Body of pancreas (tissue), 4 donors: ENCODE measurements at places on chromosomes 2 and 18. TPM values are rescaled to one million over a fixed set of nuclear protein-coding genes. Genes with fewer than 3 reads are reported as not detected.

DNA sequence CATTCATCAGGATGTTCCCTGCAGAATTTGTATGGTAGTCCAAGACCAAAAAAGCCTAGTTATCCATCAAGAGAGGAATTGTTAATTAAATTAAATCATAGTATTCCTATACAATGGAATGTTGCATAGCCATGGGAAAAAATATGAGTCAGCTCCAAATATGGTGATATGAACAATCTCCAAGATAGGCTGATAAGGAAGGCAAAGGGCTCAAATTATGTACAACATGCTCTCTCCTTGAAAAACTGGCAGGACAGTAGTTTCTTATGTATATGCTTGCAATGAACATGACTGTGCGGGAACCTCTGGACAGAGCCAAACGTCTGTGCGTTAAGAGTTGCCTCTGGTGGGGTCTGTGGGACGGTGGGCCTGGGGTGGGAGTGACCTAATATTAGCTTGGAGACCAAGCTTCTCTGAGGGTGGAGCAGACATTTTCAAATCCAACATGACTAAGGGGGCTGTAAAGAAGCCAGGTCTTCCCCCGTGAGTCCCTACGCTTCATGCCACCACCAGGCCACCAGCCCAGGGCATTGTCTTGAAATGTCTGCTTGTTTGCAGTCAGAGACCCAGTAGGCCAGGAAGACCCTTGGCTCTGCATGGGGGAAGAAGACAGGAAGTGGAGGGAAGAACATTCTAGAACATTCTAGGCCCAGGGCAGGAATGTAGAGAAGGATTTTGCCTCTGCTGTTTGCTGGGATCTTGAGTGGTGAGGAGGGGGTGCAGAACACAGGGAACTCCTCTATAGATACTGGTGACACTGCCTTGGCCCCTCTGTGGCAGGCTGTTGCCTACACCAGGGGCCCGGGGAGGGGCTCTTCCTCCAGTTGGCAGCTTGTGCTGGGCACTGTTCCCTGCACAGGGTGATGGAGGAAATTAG is 244.0 kb upstream of the HS6ST1 start:
- DNase-seq, result no peak

DNA sequence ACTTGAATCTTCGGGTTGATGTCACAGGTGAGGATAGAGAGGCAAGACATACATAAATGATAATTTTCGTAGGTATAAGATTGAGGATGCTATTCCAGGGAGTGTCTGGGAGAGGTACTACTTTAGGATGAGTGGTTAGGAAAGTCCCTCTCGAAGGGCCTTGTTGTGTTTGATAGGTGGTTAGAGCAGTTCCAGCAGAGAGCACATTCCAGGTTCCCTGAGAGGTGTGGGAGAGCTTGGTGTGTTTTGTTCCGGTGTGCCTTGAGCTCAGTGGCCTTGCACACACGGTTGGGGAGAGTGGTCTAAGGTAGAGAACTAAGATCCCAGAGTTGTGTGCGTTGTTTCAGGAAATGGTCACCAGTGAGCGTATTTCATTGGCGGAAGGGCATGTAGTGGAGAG is 191.4 kb downstream of the ZNF407 start:
- no peak for DNase-seq

- no peak for DNase-seq
These were observed 200.4 kb downstream of the NR4A2 start for GRCh38 chr2:156132130-156132529.

GRCh38 chr2:136378712-136379595 is 261.0 kb upstream of the CXCR4 start:
- peak; percentile 56 for DNase-seq

DNA sequence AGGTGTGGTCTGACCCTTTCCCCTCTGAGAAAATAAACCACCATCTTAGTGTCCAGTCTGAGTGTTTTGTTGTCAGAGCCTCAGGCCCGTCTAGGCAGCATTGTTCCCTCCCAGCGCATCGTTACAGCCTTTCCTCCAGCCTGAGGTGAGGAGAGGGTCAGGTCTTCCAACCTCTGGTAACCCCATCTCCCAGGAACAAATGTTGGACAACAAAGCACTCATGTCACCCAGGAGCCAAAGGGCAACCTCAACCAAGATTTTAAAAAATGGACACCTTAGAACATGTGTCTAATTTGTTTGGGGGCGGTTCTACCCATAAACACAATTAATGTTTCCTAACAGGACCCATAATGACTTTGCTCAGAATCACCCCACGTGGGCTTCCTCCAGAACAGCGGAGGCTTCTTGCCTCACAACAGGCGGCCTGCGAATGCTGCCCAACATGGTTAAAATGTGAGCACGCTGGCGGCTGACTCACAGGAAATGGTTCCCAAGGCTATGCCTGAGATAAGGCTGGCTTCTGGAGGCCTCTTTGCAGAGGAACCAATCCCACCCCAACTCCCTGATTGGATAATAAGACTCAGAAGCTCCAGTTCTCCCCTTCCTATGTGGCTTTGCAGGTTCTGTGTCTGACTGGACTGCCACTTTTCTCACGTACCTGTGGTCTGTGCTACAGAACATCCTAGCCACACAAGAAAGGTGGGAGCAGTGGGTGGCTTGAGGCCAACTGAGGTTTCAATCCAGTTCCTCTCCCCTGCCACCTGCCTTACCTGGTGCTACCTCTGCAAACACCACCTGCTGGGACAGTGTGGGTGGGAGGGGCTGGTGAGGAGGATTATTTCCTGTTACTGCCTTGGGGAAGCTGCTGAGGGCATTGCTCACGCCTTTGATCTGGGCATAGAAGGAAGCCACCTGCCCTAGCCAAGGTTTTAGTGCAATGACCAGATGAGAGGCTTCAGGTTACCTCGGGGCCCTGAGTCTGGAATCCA is 108.8 kb downstream of the B3GNT2 start:
- DNase-seq, result no peak

DNA sequence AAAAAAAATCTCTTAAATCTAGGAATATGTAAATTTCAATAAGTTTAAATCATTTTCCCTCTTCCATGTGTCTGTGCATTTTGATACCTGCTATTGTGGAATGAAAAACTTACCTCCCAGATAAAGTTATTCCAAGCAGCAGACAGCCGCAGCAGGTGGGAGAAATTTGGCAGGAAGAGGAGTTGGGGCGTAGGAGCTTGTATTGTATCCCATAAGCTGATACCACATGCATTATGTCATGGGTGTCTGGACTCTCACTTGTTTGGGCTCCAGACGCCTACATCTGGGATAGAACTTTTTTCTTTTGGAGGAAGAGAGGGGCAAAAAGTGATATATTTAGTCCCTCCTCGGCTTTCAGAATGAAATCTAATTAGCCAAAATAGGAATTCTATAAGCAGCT is 59.3 kb upstream of the TCF4 start:
- no peak for DNase-seq

GRCh38 chr2:174465327-174465726 is 21.5 kb downstream of the GPR155 start:
- DNase-seq, result no peak

DNA sequence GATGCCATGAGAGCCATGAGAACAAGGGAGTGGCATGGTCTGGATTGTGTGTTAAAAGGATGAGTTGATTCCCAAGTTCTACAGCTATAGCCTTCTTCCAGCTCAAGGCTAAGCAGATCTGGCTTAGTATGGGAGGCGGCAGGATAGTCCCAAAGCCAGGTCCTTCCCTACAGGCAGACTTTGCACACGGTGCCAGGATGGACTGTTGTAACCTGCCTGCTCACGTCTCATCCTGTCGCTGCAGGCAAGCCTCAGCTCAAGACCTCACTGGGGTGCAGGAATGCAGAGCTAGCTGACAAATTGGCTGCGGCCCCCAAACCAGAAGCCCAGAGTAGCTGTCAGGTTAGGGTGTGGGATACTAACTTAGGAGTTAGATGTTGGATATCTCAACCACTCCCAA is 28.8 kb upstream of the IGFBP5 start:
- DNase-seq, result no peak

DNA sequence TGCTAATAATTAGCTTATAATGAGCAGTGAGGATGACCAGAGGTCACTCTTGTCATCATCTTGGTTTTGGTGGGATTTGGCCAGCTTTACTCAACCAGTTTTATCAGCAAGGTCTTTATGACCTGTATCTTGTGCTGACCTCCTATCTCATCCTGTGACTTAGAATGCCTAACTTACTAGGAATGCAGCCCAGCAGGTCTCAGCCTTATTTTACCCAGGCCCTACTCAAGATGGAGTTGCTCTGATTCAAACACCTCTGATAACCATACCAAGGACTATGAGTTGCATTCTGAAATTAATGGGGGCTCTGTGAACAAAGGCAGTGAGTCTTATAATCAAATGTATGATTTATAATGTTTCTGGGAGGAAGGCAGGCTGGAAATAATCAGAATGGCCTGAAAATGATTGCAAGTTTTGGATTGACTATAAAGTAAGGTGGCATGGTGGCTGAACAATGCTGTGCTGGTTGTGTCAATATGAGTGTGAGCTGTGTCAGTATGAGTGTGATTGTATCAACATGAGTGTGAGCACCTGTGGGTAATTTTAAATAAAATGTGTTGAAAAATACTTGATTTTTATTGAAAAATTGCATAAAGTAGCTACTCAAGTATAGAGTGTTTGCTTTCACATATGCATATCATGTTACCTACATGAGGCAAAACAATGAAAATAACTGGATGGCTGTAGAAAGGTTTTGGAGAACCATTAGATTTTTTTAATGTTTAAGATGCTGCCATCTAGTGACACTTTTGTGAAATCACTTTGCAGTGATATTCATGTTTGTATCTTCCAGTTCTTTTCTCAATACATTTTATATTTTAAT is 103.0 kb downstream of the KYNU start:
- no peak for DNase-seq

- no peak for DNase-seq
These were observed 243.5 kb downstream of the STK39 start for GRCh38 chr2:168003876-168004275.

DNA sequence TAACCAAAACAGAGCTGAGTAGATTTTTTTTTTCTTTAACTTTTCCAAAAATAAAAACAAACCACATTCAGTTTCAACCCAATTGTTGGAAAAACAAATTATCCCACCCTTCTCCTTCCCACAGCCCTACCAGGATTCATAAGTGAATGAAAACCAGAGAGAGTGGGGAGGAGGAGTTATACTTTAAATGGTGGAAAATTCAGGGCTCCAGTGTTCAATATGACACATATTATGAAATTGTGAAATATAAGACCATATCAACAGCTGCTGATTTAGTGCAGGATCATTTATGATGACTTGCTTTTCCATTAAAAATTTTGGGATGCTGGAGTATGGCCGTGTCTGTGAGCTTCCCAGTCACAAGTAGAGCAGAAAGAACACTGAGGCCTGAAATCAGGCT is 26.7 kb downstream of the COLEC12 start:
- no peak for DNase-seq

DNA sequence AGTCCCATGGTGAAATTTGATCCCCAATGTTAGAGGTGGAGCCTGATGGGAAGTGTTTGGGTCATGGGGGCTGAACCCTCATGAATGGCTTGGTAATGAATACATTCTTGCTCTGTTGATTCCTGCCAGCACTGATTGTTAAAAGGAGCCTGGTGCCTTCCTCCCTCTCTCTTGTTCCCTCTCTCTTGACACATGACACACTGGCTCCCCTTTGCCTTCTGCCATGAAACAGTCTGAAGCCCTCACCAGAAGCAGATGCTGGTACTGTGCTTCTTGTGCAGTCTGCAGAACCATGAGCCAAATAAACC is 30.6 kb upstream of the EPC2 start:
- no peak for DNase-seq

DNA sequence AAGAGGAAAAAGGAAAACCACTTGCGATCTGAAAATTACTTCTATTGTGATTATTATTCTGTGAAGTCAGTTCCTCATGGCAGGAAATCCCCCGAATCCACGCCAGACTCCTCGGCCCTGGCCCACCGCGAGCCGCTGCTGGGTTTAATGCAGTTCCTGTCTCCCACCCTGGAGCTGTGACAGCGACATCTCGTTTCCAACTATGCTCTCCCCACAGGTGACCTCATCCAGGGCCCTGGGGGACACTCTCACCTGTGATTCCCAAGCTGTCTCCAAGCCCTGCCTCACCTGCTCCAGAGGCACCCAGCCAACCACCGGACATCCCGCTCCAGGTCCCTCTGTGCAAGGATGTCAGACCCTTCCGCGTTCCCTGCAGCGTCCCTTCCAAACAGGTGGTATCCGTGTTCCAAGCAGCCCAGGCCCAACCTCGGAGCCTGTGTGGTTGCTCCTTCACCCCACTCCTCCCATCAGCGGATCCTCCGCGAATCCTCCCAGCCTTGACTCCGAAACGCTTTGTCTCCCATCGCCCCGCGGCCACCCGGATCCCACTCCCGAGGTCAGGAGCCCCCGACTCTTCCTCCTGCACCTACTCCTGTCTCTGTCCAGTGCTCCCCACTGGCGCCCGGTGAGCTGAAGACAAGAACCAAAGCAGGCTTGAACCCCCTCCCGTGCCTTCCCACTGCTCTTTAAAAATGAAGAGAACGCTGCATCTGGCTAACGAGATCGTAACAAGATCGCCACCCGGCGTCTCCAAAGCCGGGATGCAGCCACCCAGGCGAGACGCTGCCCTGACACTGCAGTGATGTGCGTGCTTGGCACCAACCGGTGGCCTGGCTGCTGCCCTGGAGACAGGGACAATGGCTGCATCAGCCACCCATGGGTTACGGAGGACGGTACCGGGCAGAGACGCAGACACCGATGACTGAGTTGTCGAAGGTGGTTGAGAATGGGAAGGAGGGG is 96.5 kb downstream of the NDUFA10 start:
- DNase-seq, result peak; percentile 6

GRCh38 chr2:86393521-86394491 is 47.4 kb upstream of the KDM3A start:
- DNase-seq, result peak; percentile 20

- no peak for DNase-seq
These were observed 58.0 kb downstream of the CDCA7 start for GRCh38 chr2:173412628-173413027.

DNA sequence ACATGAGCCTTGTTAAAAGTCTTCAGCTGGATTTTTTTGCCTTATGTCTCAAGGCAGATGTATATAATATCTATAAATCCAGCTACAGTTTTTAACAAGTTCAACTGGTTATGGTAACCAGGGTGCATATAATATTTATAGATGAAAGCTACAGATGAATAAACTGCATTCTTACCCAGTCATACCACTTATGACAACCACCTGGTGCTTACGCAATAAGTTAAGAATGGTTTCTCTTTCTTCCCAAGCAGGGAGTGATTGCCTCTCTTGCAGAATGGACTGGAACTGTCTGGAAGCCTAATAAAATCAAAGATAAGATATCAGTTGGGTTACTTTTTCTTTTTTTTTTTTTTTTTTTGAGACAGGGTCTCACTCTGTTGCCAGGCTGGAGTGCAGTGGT is 19.6 kb downstream of the DHX57 start:
- DNase-seq, result no peak

- no peak for DNase-seq
These were observed 105.1 kb upstream of the PXDN start for GRCh38 chr2:1849450-1849849.

GRCh38 chr2:226450141-226450540 is 349.5 kb downstream of the IRS1 start:
- DNase-seq, result no peak

The DNAJC5G gene
- total RNA-seq, result not detected

The CHST10 gene
- 13.0 TPM for total RNA-seq

The ZNF513 gene
- 11.7 TPM for total RNA-seq

The NETO1 gene
- not detected for total RNA-seq

The TACR1 gene
- 0.52 TPM for total RNA-seq

The GREB1 gene
- 19.8 TPM for total RNA-seq

The PRKAG3 gene
- total RNA-seq, result not detected

The IL37 gene
- total RNA-seq, result not detected

The FLACC1 gene
- 0.78 TPM for total RNA-seq

The SERPINB4 gene
- total RNA-seq, result not detected

The RESP18 gene
- not detected for total RNA-seq

The RAX gene
- total RNA-seq, result not detected
